Liver (tissue), 10 donors: ENCODE measurements at places on chromosomes 5 and 9.
A peak's percentile ranks its signal among the peaks of the same experiment; 100 is the strongest.

- H3K27ac ChIP-seq = peak overlapping the region; percentile 83
- no peaks in the 10 kb centered on the region for H3K36me3 ChIP-seq
- peaks cover 11% of the 10 kb centered on the region for H3K4me1 ChIP-seq
- peak overlapping the region; percentile 94 for H3K4me3 ChIP-seq
- no peaks in the 10 kb centered on the region for H3K27me3 ChIP-seq
Measured at GRCh38 chr9:69174616-69175463, 763 bp downstream of the TJP2 start.

- no peak overlapping the region for H3K27ac ChIP-seq
- DNase-seq = peak; percentile 75
Measured at GRCh38 chr5:73792687-73793320, 166.8 kb downstream of the ARHGEF28 start.

DNA sequence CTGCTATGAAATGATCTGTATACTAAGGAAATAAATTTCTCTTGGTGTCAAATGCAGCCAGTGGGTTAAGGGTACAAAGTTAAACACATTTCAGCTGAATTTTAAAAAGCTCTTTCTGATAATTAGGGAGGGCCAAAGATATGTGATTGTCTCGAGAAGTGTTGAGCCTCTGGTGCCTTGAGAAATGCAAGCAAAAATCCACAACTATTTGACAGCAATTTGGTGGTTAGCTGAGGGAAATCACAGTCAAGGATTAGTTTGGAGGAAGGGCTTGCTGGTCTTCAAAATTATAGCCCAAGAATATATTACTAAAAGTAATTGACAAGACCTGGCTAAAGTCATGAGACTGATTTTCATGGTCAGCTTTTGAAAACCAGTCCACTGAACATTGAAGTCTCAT is 255.7 kb upstream of the PPP1R2B start:
- H3K4me3 ChIP-seq = no peak overlapping the region
- H3K27me3 ChIP-seq = no peaks in the 10 kb centered on the region
- no peak for DNase-seq
- H3K36me3 ChIP-seq = no peaks in the 10 kb centered on the region

DNA sequence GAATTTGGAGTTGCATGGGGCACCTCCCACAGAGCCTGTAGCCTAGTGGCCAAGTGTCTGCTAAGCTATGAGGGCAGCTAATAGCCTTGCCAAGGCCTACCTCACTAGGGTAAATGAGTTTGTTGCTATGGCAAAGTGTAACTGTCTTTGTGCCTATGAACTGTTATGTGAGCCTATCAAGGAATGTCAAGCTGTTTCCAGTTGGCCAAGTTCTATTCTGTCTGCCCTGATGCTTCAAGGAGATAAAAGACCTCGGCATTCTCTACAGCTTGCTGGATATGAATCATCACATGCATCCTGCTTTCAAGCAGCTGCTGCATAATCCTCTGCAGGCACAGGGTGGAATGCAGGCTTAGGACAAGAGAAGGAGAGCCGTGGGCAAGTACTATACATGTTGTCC is 69.8 kb upstream of the CCDC112 start:
- H3K4me1 ChIP-seq = no peaks in the 10 kb centered on the region
- no peak overlapping the region for H3K27ac ChIP-seq
- no peaks in the 10 kb centered on the region for H3K27me3 ChIP-seq
- H3K36me3 ChIP-seq = no peaks in the 10 kb centered on the region

GRCh38 chr5:60334281-60334713 is 365.7 kb downstream of the DEPDC1B start:
- no peaks in the 10 kb centered on the region for H3K36me3 ChIP-seq
- no peaks in the 10 kb centered on the region for H3K4me1 ChIP-seq
- no peak overlapping the region for H3K4me3 ChIP-seq
- H3K27me3 ChIP-seq = no peaks in the 10 kb centered on the region
- no peak overlapping the region for H3K27ac ChIP-seq

DNA sequence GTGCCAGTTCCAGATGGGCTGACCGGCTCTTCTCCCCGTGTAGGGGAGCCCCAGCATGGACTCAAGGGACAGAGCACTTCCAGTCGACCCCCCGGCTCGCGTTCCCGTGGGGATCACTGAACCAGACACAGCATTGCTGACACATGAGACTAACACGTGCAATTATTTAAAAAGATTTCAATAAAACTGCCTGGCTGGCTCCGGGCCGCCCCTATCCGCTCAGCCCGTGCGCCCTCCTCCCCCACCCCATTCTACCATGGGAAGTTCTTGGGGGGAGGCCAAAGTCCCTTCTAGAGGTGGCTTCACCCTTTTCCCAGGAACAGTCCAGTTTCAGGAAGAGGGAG is 4.7 kb downstream of the TESK1 start:
- no peak overlapping the region for H3K4me3 ChIP-seq
- peaks cover 17% of the 10 kb centered on the region for H3K4me1 ChIP-seq
- peaks cover 9% of the 10 kb centered on the region for H3K36me3 ChIP-seq
- DNase-seq = no peak
- no peak overlapping the region for H3K27ac ChIP-seq

GRCh38 chr5:86917117-86917579 is 299.4 kb downstream of the COX7C start:
- no peak overlapping the region for H3K4me3 ChIP-seq
- H3K36me3 ChIP-seq = no peaks in the 10 kb centered on the region
- H3K27ac ChIP-seq = no peak overlapping the region
- no peak for DNase-seq
- H3K4me1 ChIP-seq = no peaks in the 10 kb centered on the region

DNA sequence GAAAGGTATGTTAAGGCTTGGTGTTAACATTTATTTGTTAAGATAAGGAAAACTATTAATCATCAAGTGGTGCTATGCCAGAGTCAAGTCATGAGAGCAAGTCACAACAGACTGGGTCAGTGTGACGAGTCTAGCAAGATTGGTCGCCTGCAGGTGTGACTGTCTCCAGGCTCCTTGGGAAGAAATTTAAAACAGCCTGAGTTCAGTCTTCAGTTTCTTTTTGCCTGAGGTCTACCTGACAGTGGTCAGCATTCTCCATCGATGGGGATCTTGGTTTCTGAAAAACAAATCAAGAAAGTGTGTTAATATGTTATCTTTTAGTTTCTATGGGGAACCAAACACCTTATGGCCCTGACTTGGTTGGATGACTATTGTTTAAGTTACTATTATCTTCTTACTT is 56.3 kb downstream of the CETN3 start:
- no peaks in the 10 kb centered on the region for H3K36me3 ChIP-seq
- H3K27me3 ChIP-seq = no peaks in the 10 kb centered on the region
- DNase-seq = no peak
- H3K4me1 ChIP-seq = no peaks in the 10 kb centered on the region
- no peak overlapping the region for H3K27ac ChIP-seq
- H3K4me3 ChIP-seq = no peak overlapping the region

DNA sequence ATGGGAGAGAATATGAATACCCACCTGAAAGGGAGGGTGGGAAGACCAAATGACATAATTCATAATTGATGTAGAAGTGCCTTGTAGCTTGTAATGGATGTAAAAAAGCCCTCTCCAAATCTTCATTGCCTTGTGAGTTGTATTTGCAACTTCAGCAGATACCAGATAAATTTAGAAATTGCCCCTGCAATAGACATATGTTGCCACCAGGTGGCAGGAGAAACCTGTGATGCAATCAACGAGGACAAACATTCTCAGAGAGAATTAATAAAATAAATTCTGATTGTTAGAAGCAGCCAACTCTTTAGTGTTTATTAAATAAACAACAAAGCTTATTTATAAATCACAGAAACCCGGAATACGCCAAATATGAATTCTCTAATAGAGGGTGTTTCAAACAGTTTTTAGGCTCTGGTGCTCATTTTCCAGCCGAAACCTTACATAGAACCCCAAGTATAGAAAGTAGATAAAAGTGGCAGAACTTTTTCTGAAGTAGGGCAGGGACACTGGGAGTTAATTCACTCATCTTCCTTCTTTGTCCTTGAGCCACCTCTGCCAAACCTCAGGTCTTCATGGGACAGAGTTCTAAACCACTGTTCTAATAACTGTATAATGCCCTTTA is 147.8 kb downstream of the TMEM38B start:
- no peaks in the 10 kb centered on the region for H3K27me3 ChIP-seq
- no peak overlapping the region for H3K27ac ChIP-seq
- no peaks in the 10 kb centered on the region for H3K4me1 ChIP-seq
- DNase-seq = no peak
- H3K4me3 ChIP-seq = no peak overlapping the region

DNA sequence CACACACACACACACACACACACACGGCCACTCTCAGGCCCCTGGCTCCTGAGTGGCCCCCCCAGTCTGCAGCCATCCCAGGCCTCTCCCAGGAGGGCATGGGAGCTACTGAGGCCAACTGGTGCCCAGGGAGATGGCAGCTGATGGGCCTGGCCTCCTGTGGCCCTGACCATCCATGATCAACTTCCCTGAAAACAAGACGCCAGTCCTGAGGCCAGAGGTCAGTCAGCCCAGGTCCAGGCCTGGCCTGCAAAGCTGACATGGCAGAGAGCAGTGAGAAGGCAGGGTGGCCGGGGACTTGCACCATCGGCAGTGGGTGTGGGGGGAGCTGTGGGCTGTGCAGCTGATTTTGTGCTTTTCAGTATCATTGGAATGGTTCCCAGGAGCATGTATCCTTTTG is 47.0 kb downstream of the SARDH start:
- H3K27me3 ChIP-seq = no peaks in the 10 kb centered on the region
- H3K4me1 ChIP-seq = no peaks in the 10 kb centered on the region
- H3K4me3 ChIP-seq = no peak overlapping the region
- H3K36me3 ChIP-seq = peaks cover 13% of the 10 kb centered on the region

DNA sequence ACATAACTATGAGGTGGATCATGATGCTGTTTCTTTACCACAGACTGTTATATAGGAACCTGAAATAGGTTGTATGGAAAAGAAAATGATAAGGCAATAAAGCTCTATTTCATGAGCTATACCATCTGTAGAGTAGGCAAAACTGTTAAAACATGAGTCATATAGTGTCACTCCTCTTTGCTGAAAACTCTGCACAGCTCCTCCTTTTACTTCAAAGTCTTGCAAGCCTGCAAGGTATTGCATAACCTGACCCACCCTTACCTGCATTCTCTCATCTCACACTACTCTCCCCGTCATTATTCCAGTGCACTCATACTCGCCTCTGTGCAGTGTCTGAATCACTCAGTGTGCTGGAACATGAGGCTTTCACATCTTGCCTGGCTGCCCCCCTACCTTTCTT is 790.1 kb downstream of the EFNA5 start:
- H3K27ac ChIP-seq = no peak overlapping the region
- no peaks in the 10 kb centered on the region for H3K4me1 ChIP-seq
- no peak for DNase-seq
- no peaks in the 10 kb centered on the region for H3K27me3 ChIP-seq
- H3K36me3 ChIP-seq = no peaks in the 10 kb centered on the region
- H3K4me3 ChIP-seq = no peak overlapping the region

- H3K27me3 ChIP-seq = no peaks in the 10 kb centered on the region
- DNase-seq = no peak
- no peak overlapping the region for H3K27ac ChIP-seq
- H3K36me3 ChIP-seq = no peaks in the 10 kb centered on the region
Measured at GRCh38 chr9:86713470-86713869, 233.8 kb downstream of the GAS1 start.

- no peak overlapping the region for H3K27ac ChIP-seq
- no peaks in the 10 kb centered on the region for H3K36me3 ChIP-seq
- no peak for DNase-seq
- no peaks in the 10 kb centered on the region for H3K4me1 ChIP-seq
- H3K27me3 ChIP-seq = no peaks in the 10 kb centered on the region
- no peak overlapping the region for H3K4me3 ChIP-seq
Measured at GRCh38 chr9:30997291-30997690, 1387.2 kb upstream of the ACO1 start.

GRCh38 chr9:108017671-108018070 is 528.1 kb upstream of the KLF4 start:
- no peak overlapping the region for H3K27ac ChIP-seq
- DNase-seq = no peak
- H3K27me3 ChIP-seq = no peaks in the 10 kb centered on the region
- H3K4me3 ChIP-seq = no peak overlapping the region
- H3K36me3 ChIP-seq = no peaks in the 10 kb centered on the region
- H3K4me1 ChIP-seq = no peaks in the 10 kb centered on the region

DNA sequence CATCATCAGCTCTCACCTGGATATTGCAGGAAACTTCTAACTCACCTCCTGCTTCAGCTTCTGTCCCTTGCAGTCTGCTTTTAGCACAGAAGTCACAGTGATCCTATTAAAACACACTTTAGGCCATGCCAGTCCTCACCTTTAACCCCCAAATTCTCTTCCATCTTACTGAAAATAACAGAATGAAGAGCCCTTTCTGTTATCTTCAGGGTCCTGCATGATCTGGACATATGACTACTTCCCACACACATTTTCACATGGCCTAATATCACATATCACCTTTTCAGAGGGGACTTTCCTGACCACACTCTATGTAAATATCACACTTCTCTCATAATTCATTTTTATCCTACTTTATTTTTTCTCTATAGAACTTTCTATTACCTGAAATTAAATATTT is 550.6 kb upstream of the CLINT1 start:
- no peaks in the 10 kb centered on the region for H3K36me3 ChIP-seq
- no peaks in the 10 kb centered on the region for H3K27me3 ChIP-seq
- no peak for DNase-seq
- no peaks in the 10 kb centered on the region for H3K4me1 ChIP-seq
- no peak overlapping the region for H3K27ac ChIP-seq

DNA sequence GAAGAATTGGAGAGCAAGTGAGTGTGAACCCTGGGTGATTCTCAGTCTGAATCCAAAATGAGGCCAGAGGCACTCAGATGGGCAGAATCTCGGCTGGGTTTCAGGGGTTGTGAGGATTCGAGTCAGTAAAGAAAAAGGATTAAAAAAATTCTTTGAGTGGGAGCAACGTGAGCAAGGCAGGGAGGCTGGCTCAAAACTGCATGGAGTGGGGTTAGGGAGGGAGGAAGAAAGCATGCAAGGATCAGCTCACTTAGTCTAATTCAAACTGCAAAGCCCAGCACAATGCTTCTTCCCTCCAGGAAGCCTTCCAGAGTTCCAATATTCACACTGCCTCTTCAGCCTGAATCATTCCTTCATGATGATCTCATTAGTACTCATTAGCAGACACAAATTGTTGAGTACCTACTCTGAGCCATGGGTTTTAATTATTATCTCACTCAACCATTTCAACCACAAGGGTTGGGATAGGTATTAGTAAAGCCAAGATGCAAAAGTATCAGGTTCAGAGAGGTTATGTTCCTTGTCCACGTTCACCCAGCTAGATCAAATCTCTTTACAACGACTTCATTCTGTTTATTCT is 95.8 kb downstream of the BRINP1 start:
- no peak overlapping the region for H3K27ac ChIP-seq
- no peak overlapping the region for H3K4me3 ChIP-seq
- no peaks in the 10 kb centered on the region for H3K27me3 ChIP-seq
- H3K4me1 ChIP-seq = no peaks in the 10 kb centered on the region

GRCh38 chr5:116437922-116438578 is 136.6 kb downstream of the SEMA6A start:
- no peaks in the 10 kb centered on the region for H3K27me3 ChIP-seq
- H3K27ac ChIP-seq = no peak overlapping the region
- DNase-seq = no peak
- H3K4me3 ChIP-seq = no peak overlapping the region
- H3K36me3 ChIP-seq = no peaks in the 10 kb centered on the region

DNA sequence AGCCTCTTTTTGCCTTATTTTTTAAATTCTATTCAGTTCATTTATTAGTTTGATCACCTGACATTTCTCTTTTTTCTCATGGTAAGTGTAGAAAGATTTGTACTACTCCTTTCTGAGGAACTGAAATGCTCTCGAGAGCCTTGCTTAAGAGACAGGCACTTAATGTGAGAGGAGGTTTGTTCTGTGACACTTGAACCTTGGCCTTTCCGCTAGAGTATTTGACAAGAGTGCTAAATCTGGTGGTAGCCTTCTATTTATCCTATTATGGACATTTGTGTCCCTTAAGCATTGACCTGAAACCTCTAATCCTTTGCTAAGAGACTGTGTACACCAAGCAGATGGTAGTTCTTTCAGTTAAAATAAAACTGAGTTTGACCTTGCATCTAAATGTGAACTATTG is 805.0 kb upstream of the PTPRD start:
- H3K27me3 ChIP-seq = peaks cover 2% of the 10 kb centered on the region
- DNase-seq = no peak
- no peak overlapping the region for H3K4me3 ChIP-seq
